ENCODE measurements at places on chromosomes 12 and 14. TPM values are rescaled to one million over a fixed set of nuclear protein-coding genes. Genes with fewer than 3 reads are reported as not detected.
A peak's percentile ranks its signal among the peaks of the same experiment; 100 is the strongest.

DNA sequence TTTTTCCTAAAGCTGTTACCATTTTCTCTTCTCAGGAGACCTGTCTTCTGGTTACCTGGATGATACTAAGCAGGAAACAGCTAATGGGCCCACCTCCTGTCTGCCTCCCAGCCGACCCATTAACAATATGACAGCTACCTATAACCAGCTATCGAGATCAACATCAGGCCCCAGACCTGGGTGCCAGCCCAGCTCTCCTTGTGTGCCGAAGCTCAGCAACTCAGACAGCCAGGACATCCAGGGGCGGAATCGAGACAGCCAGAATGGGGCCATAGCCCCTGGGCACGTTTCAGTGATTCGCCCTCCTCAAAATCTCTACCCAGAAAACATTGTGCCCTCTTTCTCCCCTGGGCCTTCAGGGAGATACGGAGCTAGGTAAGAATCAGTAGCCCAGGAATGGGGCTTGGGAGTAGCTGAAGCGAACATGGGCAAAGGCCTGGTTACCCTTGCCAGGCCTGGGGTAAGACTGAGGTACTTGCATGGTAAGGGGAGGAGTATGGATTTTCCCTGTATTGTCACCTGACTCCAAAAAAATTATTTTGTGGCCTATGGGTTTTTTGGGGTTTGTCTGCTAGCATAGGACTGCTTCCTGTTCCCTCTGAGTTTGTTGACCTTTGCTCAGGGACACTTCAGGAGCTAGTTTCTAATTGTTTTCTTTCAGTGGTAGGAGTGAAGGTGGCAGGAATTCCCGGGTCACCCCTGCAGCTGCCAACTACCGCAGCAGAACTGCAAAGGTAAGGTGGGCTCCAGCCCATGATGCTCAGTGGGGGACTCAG is 26.6 kb downstream of the TRAFD1 start:
- no peak overlapping the region for H3K4me3 ChIP-seq
- no peaks in the 10 kb centered on the region for H3K4me1 ChIP-seq
- H3K36me3 ChIP-seq = peaks cover 68% of the 10 kb centered on the region
- H3K27me3 ChIP-seq = no peaks in the 10 kb centered on the region

DNA sequence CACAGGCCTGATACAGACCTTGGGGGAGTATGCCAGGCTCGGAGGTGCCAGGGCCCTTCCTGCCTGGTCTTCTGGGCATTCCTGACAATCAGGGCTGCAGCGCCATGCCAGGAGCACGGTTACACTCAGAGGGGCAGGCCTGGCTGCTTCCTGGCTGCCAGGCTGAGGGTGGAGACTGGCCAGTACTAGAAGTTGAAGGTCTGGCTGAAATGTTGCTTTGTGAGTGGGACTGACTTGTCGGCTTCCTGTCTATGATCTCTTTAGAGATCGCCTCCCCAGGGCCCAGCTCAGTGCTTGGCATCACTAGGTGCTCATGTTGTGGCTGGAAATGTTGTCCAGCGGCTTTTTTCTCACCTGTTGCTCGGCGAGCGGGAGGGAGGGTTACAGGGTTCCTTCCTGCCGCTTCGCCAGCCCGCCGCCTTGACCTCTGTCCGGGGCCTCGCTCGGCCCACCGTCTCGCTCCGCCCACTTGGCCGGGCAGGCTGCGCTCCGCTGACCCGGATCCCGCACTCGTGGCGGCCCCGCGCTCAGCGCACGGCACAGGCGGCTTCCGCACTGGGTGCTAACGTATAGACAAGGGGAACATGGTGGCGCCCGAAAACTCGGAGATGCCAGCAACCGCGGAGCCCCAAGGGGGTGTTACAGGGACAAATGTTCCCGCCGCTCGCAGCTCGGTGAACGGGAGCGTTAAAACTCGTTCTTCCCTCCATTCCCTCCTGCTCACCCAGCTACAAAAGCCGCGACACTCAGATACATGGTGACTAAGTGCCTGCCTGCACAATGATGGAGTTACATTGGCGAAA is 32.6 kb downstream of the PAPLN start:
- peak overlapping the region; percentile 65 for H3K4me3 ChIP-seq
- DNase-seq = no peak
- peaks cover 16% of the 10 kb centered on the region for H3K36me3 ChIP-seq

DNA sequence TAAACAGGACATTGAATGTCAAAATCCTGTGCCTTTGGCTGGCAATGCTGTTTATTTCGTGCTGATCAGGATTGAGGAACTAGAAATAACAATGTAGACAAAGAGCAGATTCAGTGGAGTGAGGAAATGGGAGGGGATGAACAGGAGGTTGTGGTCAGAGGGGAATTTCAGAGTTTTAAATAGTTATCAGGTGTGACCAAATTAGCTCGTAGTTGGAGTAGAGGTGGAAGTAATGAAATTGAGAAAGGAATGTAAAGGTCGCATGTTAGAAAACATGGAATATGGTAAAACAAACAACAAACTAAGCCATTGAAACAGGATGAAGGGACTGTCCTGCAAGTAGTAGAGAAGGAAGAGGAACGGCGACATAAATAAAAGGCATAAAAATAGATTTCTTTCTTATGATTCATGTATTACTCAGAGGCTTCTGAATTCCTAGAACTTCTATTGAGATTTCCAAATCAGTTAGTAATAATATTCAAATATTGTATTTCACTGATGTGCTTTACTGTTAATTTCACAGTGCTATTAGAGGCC is 9.5 kb upstream of the SAV1 start:
- no peaks in the 10 kb centered on the region for H3K36me3 ChIP-seq
- peak overlapping the region; percentile 37 for H3K27ac ChIP-seq
- DNase-seq = no peak
- H3K4me3 ChIP-seq = no peak overlapping the region
- H3K27me3 ChIP-seq = no peaks in the 10 kb centered on the region

GRCh38 chr12:1916371-1917171 is 1.9 kb downstream of the CACNA2D4 start:
- no peak overlapping the region for H3K4me3 ChIP-seq
- no peak for DNase-seq
- H3K27me3 ChIP-seq = no peaks in the 10 kb centered on the region
- H3K4me1 ChIP-seq = peaks cover 5% of the 10 kb centered on the region
- no peaks in the 10 kb centered on the region for H3K36me3 ChIP-seq

DNA sequence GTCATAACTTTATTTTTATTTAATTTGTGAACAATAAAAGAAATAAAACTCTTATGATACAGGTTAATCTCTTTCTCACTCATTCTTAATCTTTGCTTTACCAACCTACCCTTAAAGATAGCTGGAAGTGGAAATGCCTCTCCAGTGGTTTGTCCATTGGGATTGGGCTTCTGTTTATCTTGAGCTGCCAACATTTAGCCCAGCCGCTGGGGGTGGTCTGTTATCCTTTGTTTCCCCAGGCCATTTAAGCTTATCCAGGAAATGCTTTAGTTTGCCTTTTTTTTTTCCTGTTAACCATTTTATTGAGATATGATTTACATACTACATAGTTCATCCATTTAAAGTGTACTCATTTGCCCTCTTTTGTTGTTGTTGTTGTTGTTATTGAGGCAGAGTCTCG is 8.2 kb downstream of the TDG start:
- H3K27me3 ChIP-seq = no peaks in the 10 kb centered on the region
- H3K4me1 ChIP-seq = no peaks in the 10 kb centered on the region
- no peak for DNase-seq
- no peak overlapping the region for H3K27ac ChIP-seq
- no peak overlapping the region for H3K4me3 ChIP-seq

- no peaks in the 10 kb centered on the region for H3K4me1 ChIP-seq
- H3K27ac ChIP-seq = no peak overlapping the region
- peak; percentile 47 for DNase-seq
- no peak overlapping the region for H3K4me3 ChIP-seq
These were observed 27.8 kb upstream of the BCDIN3D start for GRCh38 chr12:49870501-49871262.

GRCh38 chr12:119201789-119202543 is 23.2 kb downstream of the HSPB8 start:
- H3K4me1 ChIP-seq = no peaks in the 10 kb centered on the region
- no peak for DNase-seq
- no peak overlapping the region for H3K27ac ChIP-seq

- H3K27me3 ChIP-seq = no peaks in the 10 kb centered on the region
- H3K36me3 ChIP-seq = no peaks in the 10 kb centered on the region
- H3K27ac ChIP-seq = no peak overlapping the region
- DNase-seq = no peak
- H3K4me3 ChIP-seq = no peak overlapping the region
These were observed 267.9 kb downstream of the TMTC2 start for GRCh38 chr12:82954572-82954971.

DNA sequence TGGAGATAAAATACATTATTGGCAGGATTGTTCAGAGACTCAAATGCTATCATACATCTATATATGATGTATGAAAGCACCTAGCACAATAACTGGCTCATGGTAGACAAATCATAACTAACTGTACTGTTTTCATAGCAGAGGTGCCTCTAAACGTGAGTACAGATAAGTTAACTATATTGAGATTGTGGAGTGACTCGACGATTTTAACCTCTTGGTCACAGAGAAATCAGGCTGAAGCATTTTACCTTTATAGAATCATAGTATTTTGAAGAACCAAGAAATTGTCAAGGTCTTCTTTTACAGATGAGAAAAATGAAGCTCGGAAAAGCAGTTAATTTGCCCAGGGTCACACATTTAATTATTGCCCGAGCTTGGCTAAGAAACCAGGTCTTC is 666 bp upstream of the DERA start:
- H3K36me3 ChIP-seq = no peaks in the 10 kb centered on the region
- no peak overlapping the region for H3K4me3 ChIP-seq
- H3K4me1 ChIP-seq = peaks cover 4% of the 10 kb centered on the region
- H3K27ac ChIP-seq = peak overlapping the region; percentile 94

DNA sequence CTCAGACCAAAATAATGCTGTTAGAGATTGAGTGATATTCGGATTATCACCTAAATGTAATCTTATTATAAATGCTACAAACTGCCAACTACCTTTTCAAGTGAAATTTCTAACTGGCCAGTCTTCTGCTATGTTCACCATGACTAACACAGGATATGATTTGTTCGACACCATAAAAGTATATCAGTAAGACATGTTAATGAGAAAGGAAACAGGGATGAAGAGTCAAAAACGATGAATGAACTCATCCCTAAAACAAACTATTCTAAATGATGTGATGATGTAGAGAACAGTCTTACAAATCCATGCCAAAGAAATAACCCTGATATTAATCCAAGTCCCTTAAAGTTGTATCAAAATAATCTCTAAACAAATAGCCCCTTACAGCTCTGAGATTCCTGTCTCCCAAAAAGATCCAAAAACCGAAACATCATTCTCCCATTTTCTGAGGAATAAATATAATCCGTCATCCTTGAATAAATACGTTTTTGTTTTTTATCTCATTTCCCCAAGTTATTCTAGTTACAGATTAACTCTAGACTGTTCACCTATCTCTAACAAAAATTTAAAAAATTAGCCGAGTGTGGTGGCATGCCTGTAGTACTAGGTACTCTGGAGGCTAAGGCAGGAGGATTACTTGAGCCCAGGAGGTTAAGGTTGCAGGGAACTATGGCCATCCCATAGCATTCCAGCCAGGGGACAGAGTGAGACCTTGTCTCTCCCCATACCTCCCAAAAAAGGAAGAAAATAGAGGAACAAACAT is 9.1 kb downstream of the SCAF11 start:
- no peaks in the 10 kb centered on the region for H3K27me3 ChIP-seq
- H3K27ac ChIP-seq = no peak overlapping the region
- H3K36me3 ChIP-seq = no peaks in the 10 kb centered on the region
- no peak for DNase-seq
- no peak overlapping the region for H3K4me3 ChIP-seq

DNA sequence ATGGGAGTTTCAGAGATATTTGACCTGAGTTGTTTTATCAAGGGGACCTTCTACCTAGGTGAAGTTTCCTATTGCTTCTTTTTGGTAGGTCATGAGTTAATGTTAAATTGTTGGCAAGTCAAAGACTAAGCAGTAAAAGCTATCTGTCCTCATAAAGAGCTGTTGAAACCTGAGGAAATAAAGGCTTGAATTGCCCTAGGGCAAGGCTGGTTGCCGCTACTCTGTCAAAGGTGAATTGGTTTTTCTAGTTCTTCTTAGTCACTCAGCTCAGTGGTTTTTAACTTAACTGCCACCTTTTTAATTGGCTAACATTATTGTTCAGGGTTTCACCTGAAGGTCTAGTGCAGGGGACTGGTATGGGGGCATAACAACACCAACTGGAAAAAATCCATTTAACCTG is 441.6 kb upstream of the FBXO33 start:
- no peak overlapping the region for H3K4me3 ChIP-seq
- DNase-seq = no peak
- H3K4me1 ChIP-seq = no peaks in the 10 kb centered on the region
- H3K36me3 ChIP-seq = no peaks in the 10 kb centered on the region
- H3K27ac ChIP-seq = no peak overlapping the region

DNA sequence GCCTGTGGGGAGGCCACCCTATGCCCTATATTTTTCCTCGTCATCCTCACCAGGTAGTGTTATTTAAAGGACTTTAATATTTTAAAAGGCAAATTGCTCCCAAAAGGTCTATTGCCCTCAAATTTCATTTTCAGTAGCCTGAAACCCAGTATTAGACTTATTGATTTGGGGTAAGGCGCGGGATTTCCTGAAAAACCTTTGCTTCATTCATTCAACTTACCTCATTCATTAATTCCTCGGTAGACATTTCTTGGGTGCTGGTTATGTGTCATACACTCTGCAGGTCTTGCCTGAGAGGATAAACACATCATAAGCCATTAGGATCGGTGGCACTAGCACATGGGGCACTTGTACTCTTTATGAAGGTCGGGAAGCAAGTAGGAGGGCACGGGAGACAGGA is 99.2 kb downstream of the ARF6 start:
- H3K27ac ChIP-seq = no peak overlapping the region
- H3K4me1 ChIP-seq = no peaks in the 10 kb centered on the region
- DNase-seq = no peak
- H3K27me3 ChIP-seq = no peaks in the 10 kb centered on the region
- no peak overlapping the region for H3K4me3 ChIP-seq

DNA sequence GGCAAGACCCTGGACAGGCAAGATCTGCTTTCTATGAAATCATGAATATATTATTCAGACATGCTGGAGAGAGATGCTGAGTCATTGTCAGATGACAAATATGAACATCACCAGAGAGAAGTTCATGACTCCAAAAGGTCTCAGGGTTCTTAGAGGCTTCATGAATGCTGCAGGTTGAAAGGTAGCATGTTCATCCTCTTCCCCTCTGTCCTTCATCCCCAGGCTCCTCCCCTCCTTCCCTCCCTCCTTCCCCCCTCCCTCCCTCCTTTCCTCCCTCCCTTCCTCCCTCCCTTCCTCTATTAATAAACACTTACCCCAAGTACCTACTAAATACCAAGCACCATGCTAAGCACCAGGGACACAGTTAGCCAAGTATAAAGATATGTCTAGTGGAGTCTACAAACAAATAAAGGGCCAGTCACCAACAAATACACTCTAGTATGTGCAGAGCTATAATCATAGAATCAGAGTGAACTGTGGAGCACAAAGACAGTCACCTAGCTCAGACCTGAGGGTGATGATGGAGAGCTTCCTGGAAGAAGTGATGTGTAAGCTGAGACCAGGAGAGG is 46.2 kb downstream of the RPH3A start:
- no peak overlapping the region for H3K27ac ChIP-seq
- H3K27me3 ChIP-seq = no peaks in the 10 kb centered on the region
- no peaks in the 10 kb centered on the region for H3K4me1 ChIP-seq
- H3K36me3 ChIP-seq = no peaks in the 10 kb centered on the region
- H3K4me3 ChIP-seq = no peak overlapping the region

Gene PSMB5
- total RNA-seq = 62.7 TPM

Gene FOXN4
- total RNA-seq = not detected

Gene NANOG
- not detected for total RNA-seq

Gene SLC38A6
- total RNA-seq = 1.8 TPM

Gene TAS2R30
- total RNA-seq = 3.6 TPM

Gene SYT10
- not detected for total RNA-seq

Gene PPP4R4
- not detected for total RNA-seq

Gene LHX5
- total RNA-seq = not detected

Gene EIF2S3B
- total RNA-seq = not detected

Gene IL22
- not detected for total RNA-seq

Gene PPP1CC
- 39.8 TPM for total RNA-seq

Gene AKAP6
- 21.1 TPM for total RNA-seq

Gene PTPRB
- total RNA-seq = 49.5 TPM
